ENCODE measurements at places on chromosomes 6 and 20.
A peak's percentile ranks its signal among the peaks of the same experiment; 100 is the strongest.

DNA sequence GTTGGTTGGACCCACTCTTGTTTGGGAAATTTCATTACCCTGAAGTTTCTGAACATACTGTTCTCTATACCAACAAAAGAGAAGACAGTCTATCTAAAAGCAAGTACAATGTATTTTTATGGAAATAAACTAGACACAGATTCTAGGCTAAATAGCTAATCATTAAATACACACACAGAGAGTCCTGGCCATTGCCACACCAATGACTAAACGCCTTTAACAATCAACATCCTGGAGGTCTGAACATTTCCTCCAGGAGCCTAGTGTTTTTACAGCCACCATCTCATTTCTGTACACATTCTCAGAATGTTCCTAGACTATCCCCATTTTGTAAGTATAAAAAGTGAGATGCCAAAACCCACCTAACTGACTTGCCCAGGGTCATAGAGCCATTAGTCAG is 141.6 kb upstream of the RREB1 start:
- no peak for DNase-seq

- no peak for DNase-seq
Observed at GRCh38 chr6:42564506-42564825, 637 bp downstream of the UBR2 start.

DNA sequence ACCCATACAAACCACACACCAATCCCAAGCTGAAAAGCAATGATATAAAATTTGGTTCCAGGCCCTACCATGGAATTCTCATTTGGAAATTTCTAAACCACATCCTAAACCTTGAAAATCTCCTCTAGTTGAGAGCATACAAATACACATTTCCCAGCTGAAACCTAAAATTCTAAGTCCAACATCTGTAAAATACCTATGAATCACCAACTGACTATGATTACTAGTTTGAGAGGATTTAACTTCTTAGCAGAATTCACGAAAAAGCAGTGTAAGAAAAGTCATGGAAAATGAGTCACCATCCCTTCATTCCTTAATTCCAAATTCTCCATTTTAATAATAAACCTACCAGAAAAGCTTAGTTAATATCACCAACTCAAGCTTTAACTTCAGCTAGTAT is 15.4 kb downstream of the RANBP9 start:
- no peak for DNase-seq

GRCh38 chr6:78487401-78487800 is 379.9 kb upstream of the IRAK1BP1 start:
- DNase-seq: no peak

DNA sequence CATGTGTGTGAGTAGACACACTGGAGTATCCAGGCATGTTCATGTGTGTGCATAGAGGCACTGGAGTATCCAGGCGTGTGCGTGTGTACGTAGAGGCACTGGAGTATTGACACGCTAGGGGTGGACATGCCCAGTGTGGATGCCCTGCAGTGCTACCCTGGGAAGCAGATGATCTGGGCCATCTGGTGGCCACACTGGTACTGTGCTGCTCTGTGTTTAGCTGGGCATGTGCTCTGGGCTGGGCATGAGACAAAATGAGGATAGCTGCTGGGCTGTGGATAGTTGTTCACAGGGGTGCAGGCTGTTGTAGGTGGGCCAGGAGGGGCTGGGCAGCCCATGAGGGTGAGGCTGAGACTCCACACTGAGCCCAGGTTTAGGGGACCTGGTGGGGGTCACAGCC is 24.0 kb upstream of the NPBWR2 start:
- no peak for DNase-seq

DNA sequence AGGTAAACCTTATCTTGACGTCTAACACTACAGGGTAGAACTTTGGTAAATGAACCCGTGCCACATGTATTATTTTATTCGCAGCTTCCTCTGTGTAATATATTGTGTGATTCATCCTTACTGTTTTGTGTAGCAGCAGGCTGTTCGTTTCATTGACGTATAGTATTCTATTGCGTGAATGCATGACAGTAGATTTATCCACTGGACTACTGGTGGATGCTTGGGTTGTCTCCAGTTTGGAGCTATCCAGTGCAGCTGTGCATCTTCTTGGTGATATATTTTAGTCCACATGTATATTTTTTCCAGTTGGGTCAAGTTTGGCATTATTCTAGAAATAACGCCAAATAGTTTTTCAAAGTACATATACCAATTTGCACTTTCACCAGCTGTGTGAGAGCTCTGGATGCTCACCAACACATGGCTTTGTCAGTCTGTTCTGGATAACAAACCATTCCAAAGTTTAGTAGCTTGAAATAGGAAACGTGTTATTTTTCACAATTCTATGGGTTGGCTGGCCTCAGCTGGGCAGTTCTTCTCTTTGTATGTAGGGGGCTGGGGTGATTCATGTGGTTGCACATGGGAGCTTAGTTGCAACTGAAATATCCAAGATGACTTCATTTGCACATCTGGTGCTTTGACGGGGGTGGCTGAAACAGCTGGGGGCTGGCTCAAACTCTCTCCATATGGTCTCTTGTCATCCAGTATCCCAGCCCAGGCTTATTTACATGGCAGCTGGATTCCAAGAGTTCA is 9.3 kb downstream of the ECT2L start:
- DNase-seq: no peak

DNA sequence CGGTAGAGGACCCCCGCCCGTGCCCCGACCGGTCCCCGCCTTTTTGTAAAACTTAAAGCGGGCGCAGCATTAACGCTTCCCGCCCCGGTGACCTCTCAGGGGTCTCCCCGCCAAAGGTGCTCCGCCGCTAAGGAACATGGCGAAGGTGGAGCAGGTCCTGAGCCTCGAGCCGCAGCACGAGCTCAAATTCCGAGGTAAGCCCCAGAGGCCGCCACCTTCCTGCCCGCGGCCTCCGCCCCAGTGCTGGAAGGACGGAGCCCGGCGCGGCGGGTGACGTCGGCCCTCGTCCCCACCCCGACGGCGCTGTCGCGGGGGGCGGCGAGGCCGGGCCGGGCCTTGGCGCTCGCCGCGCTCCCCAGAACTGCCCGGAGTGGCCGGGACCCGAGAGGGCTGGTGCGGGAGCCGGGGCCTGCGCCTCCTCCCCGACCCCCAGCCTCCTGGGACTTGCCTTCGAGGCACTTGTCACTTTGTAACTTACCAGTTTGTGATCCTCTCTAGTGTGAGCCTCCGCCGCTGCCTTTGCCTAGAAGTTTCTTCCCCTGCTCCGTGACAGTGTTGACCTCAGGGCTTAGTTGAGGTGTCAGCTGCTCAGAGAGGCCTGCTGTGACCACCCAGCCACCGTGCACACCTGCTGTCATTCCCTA is 417 bp downstream of the VAPB start:
- peak; percentile 7 for DNase-seq

GRCh38 chr6:127963495-127963894 is 62.6 kb upstream of the THEMIS start:
- DNase-seq: no peak

DNA sequence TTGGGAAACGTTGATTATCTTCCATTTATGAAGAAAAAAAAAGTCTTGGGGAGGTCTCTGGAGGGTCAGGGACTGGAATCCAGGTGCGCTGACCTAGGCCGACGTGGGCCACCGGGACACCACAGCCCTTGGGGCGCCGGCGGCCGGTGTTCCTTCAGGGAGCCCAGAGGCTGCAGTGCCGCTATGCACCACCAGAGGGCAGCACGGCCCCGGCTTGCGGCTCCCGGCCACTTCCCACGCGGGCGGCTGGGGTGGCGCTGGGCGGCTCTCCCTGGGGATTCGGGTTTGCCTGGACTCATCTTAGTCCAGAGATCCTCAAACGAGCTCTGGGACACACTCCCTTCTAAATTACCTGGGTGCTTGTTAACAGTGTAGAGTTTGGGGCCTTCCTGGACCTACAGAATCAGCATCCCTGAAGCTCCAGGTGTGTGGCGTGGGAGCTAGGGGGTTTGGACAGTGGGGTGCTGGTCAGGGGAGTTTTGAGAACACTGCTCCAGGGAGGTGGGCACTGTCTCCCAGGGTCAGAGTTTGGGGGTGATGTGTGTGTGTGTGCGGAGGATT is 23.0 kb upstream of the GTSF1L start:
- peak; percentile 32 for DNase-seq

DNA sequence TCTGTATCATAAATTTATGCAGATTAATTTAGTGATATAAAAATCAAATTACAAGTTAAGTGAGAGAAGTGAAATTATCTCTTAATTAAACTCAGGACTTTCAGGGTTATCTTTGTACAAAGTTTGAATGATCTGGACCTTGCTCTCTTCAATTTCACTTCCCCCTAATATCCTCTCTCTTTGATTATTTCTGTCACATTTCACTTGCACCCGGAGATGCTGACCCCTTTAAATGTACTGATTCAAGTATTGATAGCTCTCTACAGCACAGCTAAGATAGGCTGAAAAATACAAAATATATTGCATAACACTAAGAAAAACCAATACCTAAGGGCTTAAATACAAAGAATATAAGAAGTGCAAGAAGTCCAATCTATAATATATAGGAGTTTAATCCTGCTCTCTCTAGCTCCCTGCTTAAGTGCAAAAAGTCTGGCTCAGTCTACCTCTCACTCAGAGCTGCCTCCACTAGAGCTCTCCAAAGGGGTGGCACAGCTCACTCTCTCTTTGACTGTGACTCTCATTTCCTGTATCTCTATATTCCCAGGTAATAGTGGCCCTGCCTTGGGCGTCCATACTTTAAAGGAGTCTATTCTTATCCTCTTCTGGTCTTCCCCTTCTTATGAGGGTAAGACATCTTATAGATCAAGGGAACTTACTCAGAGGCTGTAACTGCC is 588.4 kb downstream of the RFPL4B start:
- DNase-seq: no peak

- DNase-seq: no peak
Observed at GRCh38 chr6:98836025-98836961, 1.9 kb downstream of the POU3F2 start.

DNA sequence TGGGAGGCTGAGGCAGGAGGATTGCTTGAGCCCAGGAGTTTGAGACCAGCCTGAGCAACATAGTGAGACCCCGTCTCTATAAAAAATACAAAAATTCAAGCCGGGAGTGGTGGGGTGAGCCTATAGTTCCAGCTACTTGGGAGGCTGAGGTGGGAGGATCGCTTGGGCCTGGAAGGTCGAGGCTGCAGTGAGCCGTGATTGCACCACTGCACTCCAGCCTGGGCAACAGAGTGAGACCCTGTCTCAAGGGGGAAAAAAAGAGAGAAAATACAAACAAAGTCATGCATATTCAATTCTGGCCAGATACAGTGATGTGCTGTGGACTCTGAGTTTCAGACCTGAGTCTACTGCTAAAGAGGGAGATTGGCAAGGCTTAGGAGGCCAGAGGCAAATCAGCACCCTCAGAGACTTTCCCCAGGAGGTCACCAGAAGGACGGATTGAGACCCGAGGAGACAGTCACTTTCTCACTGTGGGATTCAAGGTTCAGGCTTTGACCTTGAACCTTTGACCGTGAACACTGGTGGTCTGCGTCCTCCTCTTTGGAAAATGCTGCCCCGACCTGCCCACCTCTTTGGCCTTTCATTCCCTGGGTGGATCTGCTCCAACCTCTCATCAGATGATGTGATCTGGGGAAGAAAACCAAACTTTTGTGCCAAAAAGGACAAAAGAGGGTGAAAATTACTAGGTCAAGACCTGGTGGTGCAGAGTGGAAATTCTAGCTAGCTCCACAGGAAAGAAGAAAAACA is 31.2 kb downstream of the TGM2 start:
- DNase-seq: no peak

GRCh38 chr20:4573564-4574355 is 147.9 kb upstream of the PRND start:
- DNase-seq: no peak

DNA sequence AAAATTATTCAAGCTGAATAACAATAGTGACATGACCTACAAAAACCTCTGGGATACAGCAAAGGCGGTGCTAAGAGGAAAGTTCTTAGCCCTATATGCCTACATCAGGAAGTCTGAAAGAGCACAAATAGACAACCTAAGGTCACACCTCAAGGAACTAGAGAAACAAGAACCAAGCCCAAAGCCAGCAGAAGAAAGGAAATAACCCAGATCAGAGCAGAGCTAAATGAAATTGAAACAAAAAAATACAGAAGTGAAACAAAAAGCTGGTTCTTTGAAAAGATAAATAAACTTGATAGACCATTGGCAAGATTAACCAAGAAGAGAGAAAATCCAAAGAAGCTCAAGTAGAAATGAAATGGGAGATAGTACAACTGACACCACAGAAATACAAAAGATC is 47.6 kb upstream of the NOTCH4 start:
- DNase-seq: no peak

- no peak for DNase-seq
Observed at GRCh38 chr6:18235524-18235923, 28.8 kb downstream of the DEK start.

DNA sequence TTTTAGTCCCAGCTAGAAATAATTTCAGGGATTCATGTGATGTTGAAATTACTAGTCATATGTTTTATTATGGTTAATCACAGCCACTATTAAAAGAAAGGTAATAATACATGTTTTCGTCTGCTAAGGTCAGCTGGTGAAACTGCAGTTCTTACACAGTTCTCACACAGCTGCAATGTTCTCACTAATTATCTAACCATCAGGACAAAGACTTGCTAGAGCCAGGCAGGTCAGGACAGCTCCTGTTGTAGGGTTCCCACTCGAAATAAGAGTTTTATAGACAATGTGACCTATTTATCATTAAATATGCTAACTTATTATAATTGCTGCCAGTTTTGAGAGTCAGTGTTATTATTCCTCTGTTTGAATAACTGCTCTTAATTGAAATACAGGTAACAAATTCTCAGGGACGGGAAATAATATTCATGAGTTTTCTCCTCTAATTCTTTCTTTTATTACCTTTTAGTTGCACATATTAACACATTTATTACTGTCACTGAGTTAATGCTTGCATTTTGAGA is 97.9 kb downstream of the GJA1 start:
- DNase-seq: no peak

GRCh38 chr6:156948277-156948676 is 171.1 kb downstream of the ARID1B start:
- no peak for DNase-seq

- DNase-seq: no peak
Observed at GRCh38 chr6:30380464-30380863, 35.5 kb downstream of the RPP21 start.

- no peak for DNase-seq
Observed at GRCh38 chr20:34215711-34216381, 25.4 kb upstream of the ASIP start.

DNA sequence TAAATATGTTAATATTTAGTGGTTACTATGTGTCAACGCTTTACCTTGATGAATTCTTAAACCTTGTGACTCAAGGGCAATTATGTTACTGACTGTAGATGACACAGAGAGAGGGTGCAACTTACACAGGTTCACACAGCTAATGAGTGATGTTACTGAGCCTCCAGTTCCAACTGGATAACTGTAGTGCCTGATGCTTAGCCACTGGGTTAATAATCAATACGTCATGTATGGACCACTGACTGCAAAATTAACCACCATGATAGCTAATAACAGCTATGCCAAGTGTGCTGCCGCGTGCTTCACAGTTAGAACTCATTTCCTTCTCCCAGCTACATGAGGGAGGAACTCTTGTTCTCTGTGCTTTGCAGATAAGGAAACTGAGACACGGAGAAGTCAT is 45.4 kb downstream of the SIRPA start:
- DNase-seq: no peak
